Tracheal epithelial cell (primary cell): ENCODE measurements at places on chromosomes 16 and 17. TPM values are rescaled to one million over a fixed set of nuclear protein-coding genes. Genes with fewer than 3 reads are reported as not detected.

The CEMP1 gene
- total RNA-seq: 1.3 TPM in 1 of 2 replicates, not detected in the other

The CD19 gene
- total RNA-seq: not detected in 2 replicates

The LGALS9B gene
- total RNA-seq: not detected in 2 replicates

The ELAC2 gene
- total RNA-seq: 59.3 and 80.0 TPM in 2 replicates

The PSMD3 gene
- 102 and 105 TPM in 2 replicates for total RNA-seq

The TPSAB1 gene
- total RNA-seq: not detected in 2 replicates

The TBC1D16 gene
- 33.5 and 34.7 TPM in 2 replicates for total RNA-seq

The KRTAP2-4 gene
- total RNA-seq: not detected in 2 replicates

The KCNH4 gene
- 0.21 TPM in 1 of 2 replicates, not detected in the other for total RNA-seq

The CACNG4 gene
- total RNA-seq: under 0.01 TPM in 1 of 2 replicates, not detected in the other

The NEUROD2 gene
- not detected in 2 replicates for total RNA-seq

The BTBD17 gene
- not detected in 2 replicates for total RNA-seq

The RAMP2 gene
- total RNA-seq: not detected in 2 replicates

The OTOP2 gene
- total RNA-seq: not detected in 2 replicates

The ERN2 gene
- 0.21 and 0.48 TPM in 2 replicates for total RNA-seq

The CD300A gene
- not detected in 2 replicates for total RNA-seq

The RDM1 gene
- 1.4 TPM in 1 of 2 replicates, not detected in the other for total RNA-seq

The CES3 gene
- total RNA-seq: 2.7 and 5.3 TPM in 2 replicates
